ENCODE measurements at places on chromosomes 1 and 21.

DNA sequence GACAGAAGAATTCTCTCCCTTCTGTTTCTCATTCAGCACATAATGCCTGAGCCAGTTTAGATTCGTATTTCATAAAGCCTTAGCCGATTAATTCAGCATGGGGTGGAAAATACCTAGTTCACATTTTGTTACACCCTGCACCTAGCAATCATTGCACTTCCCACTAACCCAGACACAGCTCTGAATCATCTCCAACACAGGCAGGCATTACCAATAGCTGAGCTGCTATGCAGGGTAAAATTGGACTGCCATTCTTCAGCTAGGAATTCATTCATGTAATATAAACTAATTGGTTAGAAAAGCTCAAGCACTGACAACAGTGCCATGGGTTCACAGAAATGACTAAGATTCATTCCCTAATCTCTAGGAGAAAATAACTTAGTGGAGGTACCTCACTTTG, 26.9 kb upstream of the NKAIN1 start:
- DNase-seq = no peak

- no peak for DNase-seq
Measured at GRCh38 chr1:57272601-57273000, 151.3 kb downstream of the DAB1 start.

DNA sequence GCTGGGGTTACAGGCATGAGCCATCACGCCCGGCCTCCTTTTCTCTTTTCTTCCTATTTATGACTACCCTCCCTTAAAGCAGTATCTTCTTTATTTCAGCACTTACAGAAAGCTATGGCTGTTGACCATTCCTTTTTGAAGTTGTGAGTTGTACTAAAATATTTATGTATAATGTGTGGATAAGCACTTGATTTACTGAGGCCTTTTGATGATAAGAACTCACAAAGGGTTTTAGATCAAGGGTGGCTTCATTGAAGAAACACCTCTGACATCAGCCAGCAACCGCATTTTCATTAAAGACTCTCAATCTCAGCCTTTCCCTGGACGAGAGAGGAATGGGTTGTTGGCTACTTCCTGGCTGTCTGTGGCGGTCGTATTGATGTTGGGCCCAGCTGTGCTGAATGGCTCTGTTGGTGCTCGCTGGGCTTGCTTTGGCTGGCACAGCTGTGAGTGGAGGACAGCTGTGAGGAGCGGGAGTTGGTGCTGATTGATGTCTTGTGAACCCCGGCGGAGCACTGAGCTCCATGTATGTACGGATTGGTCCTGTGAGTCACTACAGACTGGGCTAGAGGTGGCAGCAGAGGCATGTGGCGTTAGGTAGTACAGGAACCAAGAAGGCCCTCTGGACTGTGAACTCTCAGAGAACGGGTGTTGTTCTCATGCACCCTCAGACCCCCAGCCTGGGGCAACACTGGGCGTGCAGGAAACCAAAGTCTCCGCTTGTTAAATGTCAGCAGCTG, 208.8 kb downstream of the KIF26B start:
- DNase-seq = no peak

- DNase-seq = no peak
Measured at GRCh38 chr1:212127221-212127620, 91.7 kb downstream of the DTL start.

DNA sequence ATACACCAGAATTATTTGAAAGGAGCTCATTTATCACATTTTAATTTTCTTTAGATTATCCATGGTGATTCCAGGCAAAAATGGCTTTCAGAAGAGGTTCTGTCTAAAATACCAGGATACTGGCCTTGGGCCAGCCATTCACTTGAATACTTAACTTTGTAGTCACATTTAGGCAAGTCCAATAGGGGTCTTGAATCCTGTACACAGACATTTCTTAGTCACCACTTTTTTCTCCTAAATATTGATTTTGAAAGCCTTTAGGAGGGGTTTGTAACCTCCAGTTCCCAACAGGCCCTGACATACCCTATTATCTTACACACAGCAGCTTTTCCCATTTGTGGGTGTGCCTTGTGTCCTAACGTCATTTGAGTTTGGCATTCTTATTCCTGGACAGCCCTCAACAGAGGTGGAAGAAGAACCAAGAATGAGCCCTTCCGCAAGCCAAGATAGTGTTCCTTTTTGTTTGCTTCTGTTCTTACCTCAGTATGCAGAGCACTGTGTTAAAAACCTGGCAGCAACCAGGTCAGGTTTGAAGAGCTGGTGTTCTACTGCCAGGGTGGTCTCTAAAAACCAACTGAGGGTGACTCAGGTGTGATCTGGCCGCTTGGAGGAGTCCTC, 19.5 kb downstream of the MAP3K7CL start:
- DNase-seq = no peak

- no peak for DNase-seq
Measured at GRCh38 chr1:61531716-61532115, 193.2 kb downstream of the TM2D1 start.

DNA sequence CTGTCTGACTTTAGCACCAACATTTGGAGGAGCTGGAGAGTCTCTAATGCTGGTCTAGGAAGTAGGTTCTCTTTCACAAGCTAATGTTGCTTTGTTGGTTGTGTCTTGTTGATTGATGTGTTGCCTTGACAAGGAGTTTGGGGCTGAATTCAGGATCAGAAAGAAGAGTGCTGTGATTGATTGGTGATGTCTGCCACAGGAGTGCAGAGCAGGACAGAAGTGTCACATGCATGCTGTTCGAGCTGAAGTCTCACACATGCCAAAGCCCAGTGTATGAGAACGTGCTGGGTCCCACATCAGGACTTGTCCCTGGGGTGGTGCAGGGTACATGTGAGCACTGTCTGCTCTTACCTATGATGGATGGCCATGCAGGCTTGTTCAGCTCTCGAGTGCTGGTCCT, 694.4 kb downstream of the MATN1 start:
- DNase-seq = no peak

DNA sequence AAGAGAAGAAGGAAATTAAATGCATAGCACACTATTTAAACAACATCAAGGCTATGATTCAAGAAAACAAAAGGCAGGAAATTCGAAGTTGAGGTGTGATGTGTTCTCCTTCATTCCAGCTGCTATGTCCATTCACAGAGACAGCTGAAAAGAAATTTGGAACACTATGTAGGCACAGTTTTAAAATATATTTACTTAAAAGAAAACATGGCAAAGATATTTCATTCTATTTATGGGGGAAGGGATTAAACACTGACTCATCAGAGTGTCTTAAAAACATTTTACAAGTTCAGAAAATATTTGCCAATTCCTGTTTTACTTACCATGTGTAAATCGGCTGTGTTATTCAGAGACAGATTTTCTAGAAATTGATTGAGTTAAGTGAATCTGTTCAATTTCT, 39.4 kb upstream of the NGF start:
- DNase-seq = no peak

- DNase-seq = no peak
Measured at GRCh38 chr1:68917456-68917855, 420.6 kb upstream of the DEPDC1 start.

DNA sequence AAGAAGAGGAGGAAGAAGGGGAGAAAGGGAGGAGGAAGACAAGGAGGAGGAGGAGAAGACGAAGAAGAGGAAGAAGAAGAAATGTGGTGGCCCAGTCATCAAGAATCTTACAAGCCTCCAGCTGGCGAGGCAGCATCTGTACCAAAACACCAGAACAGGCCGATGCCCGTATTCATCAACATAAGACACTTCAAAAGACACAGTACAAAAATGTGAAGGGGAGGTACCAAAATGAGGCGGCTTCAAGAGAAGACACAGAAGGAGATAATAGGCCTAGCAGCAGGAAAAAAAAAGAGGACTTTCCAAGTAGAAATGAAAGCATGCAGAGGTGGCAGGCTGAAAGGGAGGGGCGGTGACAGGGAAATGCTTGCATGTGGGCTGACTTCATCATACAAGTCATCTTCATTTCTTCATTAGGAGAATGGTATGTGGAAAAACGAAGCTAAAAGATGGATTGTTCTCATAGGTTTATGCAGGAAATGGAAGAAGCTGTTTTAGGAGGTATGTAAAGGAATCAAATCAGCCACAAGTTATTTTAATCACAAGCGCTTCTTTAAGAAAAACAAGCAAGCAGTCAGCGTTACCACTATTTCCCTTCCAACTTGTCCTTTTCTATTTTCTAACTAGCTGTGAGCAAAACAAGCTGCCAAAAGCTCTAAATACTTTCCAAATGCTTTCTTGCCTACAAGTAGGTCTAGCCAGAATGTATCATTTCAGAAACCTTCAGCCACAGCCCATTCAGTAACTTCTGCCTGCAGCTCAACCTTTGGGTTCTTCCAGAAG, 192.3 kb downstream of the SLC45A1 start:
- DNase-seq = peak; percentile 33

DNA sequence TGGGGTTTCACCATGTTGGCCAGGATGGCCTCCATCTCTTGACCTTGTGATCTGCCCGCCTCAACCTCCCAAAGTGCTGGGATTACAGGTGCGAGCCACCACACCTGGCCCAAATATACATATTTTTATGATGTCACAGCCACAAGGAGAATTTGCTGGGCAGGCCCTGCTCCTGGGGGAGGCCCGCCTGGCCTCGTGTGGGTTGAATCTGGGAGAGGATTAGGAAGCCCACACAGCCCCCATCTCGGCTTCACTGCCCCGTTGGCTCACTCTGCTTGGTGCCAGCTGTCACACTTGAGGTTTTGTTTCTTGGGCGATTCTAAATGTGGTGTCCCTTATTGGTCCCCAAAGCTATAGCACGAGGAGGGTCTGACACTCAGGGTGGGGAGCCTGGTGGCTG, 335.7 kb upstream of the AJAP1 start:
- DNase-seq = no peak

DNA sequence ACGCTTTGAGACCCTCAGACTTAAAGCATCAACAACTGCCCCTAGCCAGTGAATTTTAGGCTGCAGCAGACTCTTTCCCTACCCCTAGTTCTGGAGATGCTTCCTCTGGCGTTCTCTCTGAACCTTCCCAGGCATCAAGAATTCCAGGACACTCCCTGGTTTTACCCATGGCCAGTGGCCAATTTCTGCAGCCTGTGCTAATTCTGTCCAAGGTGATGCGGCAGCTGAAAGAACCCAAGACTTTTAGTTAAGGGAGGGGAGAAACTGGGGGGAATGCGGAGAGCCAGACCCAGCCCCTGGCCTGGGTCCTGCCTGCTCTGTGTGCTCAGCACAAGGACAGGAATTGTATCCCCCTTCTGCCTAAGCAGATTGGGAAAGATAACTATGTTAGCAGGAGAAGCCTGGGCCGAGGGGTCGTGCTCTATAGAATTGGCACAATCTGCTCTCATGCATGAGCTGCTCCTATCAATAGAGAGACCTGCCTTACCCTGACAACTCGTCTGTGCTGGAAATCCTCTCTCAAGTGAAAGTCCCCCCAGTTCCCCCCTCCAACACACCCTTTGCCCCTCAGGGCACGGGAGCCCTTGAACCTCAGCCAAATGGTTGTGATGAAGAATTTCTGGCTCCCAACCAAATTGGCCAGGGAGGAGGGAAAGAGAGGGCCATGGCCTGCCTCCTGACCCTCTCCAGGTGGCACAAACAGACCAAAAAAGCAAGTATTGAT, 5.4 kb upstream of the GJA8 start:
- DNase-seq = no peak

DNA sequence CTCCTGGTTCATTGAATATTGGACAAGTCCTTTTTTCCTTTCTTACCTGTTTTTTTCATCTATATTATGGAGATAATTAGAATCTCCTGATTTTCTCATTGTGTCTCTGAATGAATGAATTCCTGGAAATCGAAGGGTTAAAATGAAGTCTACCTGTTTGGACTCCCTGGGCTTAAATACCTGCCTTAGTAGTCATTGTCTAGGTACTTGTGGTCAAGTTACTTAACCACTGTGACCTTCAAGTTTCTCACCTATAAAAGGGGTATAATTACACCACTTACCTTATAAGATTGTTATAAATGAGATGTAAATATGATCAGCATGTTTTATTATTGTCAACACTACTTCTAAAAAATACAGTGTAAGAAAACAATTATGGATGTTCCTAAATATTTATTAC, 9.0 kb upstream of the TBX19 start:
- DNase-seq = no peak

DNA sequence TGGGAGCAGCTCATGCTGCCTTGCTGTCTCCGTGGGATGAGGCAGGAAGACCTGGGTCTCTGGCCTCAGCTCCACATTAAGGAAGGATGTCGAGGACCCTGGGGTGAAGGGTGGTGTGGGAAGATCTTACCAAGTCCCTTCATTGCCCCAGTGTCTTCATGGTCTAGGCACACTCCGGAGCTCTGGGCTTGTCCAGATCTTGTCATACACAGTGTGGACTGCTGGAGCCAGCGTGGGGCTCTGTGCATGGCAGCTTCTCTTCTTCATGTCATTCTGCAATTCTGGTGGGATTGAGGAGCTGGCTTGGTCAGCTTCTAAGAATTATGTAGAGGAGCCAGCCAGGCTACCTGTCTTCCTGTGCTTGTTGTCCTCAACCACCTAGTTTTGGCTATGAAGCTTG, 79.3 kb upstream of the ETV3 start:
- DNase-seq = no peak

- no peak for DNase-seq
Measured at GRCh38 chr1:67588178-67588855, 96.7 kb upstream of the GADD45A start.

DNA sequence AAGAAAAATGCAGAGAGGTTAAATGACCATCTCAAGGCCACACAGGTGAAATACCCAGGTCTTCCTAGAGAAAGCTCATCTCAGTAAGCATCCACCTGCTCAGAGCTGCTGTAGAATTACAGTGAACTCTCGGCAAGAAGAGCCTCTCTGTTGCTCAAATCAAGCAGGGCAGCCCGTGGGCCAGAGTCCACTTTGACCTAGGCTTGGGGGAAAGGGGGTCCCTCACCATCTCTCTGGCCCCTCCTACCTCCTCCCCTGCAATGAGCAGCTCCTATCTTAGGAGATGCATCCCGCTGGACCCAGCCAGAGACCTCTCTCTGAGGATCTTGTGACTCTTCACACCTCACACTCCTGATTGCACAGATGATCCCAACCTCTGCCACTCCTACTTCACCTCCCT, 364.7 kb downstream of the PTPRU start:
- no peak for DNase-seq

DNA sequence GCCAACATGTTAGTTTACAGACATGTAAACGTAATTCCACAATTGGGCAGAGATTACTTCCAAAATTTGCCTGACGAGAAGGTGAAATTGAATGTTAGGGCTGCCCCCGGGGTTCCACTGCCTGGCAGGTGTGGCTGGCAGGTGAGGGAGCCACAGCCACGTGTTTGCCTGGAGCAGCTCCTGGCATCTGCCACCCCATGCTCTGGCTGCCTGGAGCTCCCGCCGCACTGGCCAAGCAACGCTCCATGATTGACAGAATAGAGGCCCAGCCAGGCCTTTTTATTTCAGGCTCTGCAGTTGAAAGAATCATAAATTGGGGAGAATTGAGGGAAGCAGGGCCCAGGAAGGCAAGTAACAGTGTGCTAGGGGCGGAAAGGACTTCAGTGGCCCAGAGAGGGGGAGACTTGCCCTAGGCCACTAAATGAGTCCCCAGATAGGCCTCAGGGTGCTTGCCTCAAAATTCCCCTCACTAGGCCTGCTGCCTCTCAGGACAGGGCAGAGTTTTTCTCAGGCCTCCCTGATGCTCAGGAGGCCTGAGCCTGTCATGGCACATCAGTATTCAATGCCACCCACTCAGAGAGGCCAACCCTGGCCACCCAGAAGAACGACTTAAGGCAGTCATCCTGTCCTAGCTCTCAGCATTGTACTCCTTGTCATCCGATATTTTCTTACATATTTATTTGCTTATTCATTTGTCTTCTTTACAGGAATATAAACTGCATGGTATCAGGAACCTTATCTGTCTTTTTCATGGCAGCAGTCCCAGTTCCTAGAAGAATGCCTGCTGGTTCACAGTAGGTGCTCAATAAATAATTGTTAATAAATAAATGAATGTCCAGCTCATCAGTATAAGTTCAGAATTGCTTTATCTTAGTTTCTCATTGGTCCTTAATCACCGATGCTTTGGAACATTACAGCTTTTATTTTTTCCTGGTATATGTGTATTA, 16.6 kb upstream of the S1PR1 start:
- DNase-seq = no peak

All from stimulated activated CD4-positive, alpha-beta T cell treated with anti-CD3 and anti-CD28 coated beads, Interleukin-15, amount 100 ng/mL, for 1 hour (primary cell).